ENCODE measurements at places on chromosomes 11 and 22. TPM values are rescaled to one million over a fixed set of nuclear protein-coding genes. Genes with fewer than 3 reads are reported as not detected.

GRIA4 gene
- polyA plus RNA-seq = not detected

BIRC3 gene
- 9.8 TPM for polyA plus RNA-seq

PRRG4 gene
- 20.6 TPM for polyA plus RNA-seq

RCOR2 gene
- 0.24 TPM for polyA plus RNA-seq

PAFAH1B2 gene
- polyA plus RNA-seq = 14.0 TPM

OR8H2 gene
- not detected for polyA plus RNA-seq

KRTAP5-11 gene
- not detected for polyA plus RNA-seq

TRAPPC4 gene
- 11.7 TPM for polyA plus RNA-seq

PRG2 gene
- 0.45 TPM for polyA plus RNA-seq

BIK gene
- polyA plus RNA-seq = 11.4 TPM

DRD2 gene
- 0.05 TPM for polyA plus RNA-seq

MS4A6E gene
- polyA plus RNA-seq = not detected

F2 gene
- polyA plus RNA-seq = not detected

KDM4E gene
- not detected for polyA plus RNA-seq

ARSA gene
- 52.1 TPM for polyA plus RNA-seq

OR51E1 gene
- 0.04 TPM for polyA plus RNA-seq

MYO7A gene
- polyA plus RNA-seq = 1.1 TPM

SLC43A1 gene
- 3.7 TPM for polyA plus RNA-seq

MYOD1 gene
- polyA plus RNA-seq = not detected

SLC25A18 gene
- 0.16 TPM for polyA plus RNA-seq

CCDC86 gene
- polyA plus RNA-seq = 9.3 TPM

WBP2NL gene
- 0.59 TPM for polyA plus RNA-seq

NXPE1 gene
- not detected for polyA plus RNA-seq

DCHS1 gene
- 1.7 TPM for polyA plus RNA-seq

ADM2 gene
- 2.2 TPM for polyA plus RNA-seq

SERGEF gene
- 39.3 TPM for polyA plus RNA-seq

CARD16 gene
- polyA plus RNA-seq = 21.9 TPM
